Spleen (tissue), 13 donors: ENCODE measurements at places on chromosomes 6 and 20.
A peak's percentile ranks its signal among the peaks of the same experiment; 100 is the strongest.

GRCh38 chr6:170212051-170212756, 78.7 kb downstream of the DLL1 start:
- peak; percentile 52 for DNase-seq

DNA sequence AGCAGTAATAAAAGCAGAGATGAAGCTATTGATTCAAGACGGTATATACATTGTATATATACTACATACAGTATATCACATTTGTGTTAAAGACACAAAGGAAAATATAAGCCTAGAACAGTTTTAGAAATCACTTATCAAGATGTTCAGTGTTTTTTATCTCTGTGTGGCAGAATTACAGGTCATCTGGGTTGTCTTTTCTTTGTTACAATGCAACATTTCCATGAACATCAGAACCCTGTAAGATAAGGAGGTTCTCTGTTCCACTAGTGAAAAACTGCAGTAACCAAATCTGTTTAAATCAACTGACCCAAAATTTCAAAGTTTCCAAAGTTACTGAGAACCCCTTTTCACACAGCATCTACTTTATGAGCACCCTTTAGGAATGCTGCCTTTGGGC, 42.2 kb downstream of the B4GALT5 start:
- DNase-seq = no peak

DNA sequence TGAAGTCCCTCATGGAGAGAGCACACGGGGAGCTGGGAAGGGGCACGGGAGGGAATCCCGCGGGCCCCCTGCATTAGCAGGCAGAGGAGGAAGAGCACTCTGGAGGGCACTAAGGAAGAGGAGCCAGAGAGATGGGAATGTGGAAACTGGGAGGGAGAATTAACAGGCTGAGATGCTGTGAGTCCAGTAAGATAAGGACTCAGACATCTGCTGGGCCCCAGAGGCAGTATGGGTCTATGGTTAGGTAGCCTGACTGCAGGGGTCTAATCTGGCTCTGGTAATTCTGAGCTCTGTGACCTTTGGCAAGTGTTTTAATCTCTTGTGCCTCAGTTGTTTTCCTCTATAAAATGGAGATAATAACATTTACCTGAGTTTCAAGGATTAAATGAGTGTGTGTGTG, 15.7 kb upstream of the SRSF3 start:
- DNase-seq = no peak

DNA sequence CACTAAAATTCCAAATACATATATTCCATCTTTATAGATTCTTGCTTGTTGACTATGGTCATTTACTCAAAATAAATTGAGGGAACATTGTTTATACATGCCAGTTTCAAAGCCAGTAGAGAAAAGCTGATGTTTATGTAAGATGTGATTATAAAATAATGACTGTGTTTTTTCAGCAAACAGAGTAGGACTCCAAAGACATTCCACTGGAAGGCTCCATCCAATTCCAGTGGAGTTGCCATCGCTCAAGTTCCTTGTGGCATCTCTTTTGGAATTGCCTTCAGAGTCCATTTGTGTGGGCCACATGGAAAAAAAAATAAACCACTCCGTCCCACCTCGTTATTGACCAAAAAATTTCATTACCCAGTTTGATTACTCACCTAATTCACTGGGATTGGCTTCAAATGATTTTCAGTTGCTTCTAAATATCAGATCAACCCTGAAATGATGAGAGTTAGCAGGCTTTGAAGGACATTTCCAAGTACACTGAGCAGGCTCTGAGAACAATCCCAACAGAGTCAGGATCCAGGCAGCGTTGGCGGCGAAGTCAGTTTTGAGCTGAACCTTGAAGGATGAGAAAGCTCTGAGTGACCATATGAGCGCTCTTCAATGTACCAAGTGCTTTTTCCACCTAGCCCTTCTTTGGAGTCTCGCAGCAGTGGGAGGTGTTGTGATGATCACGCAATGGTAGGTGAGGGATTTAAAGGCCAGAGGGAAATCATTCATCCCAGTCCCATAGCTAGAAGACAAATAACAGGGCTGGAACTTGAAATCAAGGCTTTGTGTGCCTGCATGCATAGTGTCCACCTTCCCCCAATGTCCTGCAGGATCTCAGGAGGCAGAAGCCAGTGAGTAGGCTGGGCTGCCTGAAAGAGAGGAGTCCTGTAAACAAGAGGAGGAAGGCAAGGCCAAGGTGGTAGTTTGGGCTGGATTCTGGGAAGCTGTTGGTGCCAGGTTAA, 281.7 kb downstream of the CDC5L start:
- no peak for DNase-seq

- no peak for DNase-seq
Measured at GRCh38 chr6:112433457-112433856, 86.3 kb downstream of the RFPL4B start.

GRCh38 chr20:9258901-9259300, 190.0 kb downstream of the PLCB4 start:
- DNase-seq = no peak

- no peak for DNase-seq
Measured at GRCh38 chr6:14397518-14397901, 279.9 kb downstream of the CD83 start.

GRCh38 chr6:4717124-4717523, 59.1 kb upstream of the CDYL start:
- DNase-seq = no peak

GRCh38 chr20:49199729-49200293, 11.7 kb upstream of the STAU1 start:
- no peak for DNase-seq

- DNase-seq = no peak
Measured at GRCh38 chr20:8121666-8122065, 10.4 kb upstream of the PLCB1 start.

DNA sequence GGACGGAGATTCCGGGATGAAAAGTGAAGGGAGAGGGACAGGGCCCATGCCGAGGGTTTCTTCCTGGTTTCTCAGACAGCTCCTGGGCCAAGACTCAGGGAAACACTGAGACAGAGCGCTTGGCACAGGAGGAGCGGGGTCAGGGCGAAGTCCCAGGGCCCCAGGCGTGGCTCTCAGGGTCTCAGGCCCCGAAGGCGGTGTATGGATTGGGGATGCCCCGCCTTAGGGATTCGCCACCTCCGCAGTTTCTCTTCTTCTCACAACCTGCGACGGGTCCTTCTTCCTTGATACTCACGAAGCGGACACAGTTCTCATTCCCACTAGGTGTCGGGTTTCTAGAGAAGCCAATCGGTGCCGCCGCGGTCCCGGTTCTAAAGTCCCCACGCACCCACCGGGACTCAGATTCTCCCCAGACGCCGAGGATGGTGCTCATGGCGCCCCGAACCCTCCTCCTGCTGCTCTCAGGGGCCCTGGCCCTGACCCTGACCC, 55.0 kb upstream of the HLA-A start:
- peak; percentile 86 for DNase-seq

- DNase-seq = peak; percentile 97
Measured at GRCh38 chr20:36460648-36461599, 80.4 kb upstream of the MYL9 start.

GRCh38 chr6:35038076-35038475, 103.1 kb downstream of the TCP11 start:
- DNase-seq = no peak

DNA sequence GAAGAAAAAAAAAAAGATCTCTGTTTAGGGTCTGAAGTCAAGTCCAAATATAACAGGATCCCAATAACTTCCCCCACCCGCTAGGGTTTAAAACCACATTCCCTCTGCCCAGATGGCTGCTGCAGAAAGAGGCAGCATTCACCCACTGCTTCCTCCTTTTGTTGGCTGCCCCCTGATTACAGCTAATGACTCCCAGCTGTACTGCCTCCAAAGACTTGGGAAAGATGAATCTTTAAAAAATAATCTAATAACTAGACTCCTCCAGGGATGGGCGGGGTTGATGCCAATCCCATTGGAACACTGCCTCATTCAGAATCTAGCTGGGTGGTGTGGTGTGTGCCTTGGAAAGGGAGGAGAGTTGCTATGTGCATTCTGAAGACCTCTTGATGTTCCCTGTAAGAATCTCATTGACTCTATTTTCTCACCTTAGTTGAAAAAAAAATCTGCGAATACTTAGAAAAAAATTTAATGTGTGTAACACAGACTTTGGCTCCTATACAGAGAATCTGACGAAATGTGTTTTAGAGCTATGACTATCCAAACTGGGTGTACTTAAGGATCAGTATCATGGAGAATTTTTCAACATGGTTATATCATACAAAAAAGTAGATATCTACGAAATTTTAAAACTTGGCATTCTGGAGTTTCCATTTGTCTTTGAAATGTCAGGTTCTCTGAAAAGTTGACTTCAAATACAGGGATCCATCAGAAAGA, 174.0 kb downstream of the RNF144B start:
- DNase-seq = no peak
